Activated CD4-positive, alpha-beta T cell treated with anti-CD3 and anti-CD28 coated beads, Interleukin-2, amount 10 ng/mL, durations not matched to agents 24 days and 14 days (primary cell): ENCODE measurements at places on chromosomes 2 and 18. TPM values are rescaled to one million over a fixed set of nuclear protein-coding genes. Genes with fewer than 3 reads are reported as not detected.
A peak's percentile ranks its signal among the peaks of the same experiment; 100 is the strongest.

The FOXD4L1 gene
- 0.17 and 0.30 TPM in 2 replicates for total RNA-seq

The FSHR gene
- not detected in 2 replicates for total RNA-seq

The NEU4 gene
- 1.0 and 1.2 TPM in 2 replicates for total RNA-seq

The PLCL1 gene
- 0.45 and 0.63 TPM in 2 replicates for total RNA-seq

The ABCG5 gene
- not detected in 2 replicates for total RNA-seq

The DNER gene
- not detected in 2 replicates for total RNA-seq

The DTNA gene
- not detected in 2 replicates for total RNA-seq

The MYO3B gene
- 0.95 and 1.5 TPM in 2 replicates for total RNA-seq

The AMER3 gene
- total RNA-seq, result not detected in 2 replicates

GRCh38 chr2:83991992-83992391 lies 467.1 kb downstream of the SUCLG1 start:
- no peaks in the 10 kb centered on the region for H3K4me1 ChIP-seq
- no peaks in the 10 kb centered on the region for H3K36me3 ChIP-seq
- no peak for DNase-seq
- H3K27ac ChIP-seq, result no peak overlapping the region
- H3K27me3 ChIP-seq, result peaks cover 1% of the 10 kb centered on the region
- H3K4me3 ChIP-seq, result no peak overlapping the region

- no peaks in the 10 kb centered on the region for H3K36me3 ChIP-seq
- H3K27me3 ChIP-seq, result no peaks in the 10 kb centered on the region
- H3K4me3 ChIP-seq, result no peak overlapping the region
- H3K4me1 ChIP-seq, result peaks cover 3% of the 10 kb centered on the region
- DNase-seq, result no peak
These were observed 12.1 kb upstream of the TPO start for GRCh38 chr2:1400943-1401735.

DNA sequence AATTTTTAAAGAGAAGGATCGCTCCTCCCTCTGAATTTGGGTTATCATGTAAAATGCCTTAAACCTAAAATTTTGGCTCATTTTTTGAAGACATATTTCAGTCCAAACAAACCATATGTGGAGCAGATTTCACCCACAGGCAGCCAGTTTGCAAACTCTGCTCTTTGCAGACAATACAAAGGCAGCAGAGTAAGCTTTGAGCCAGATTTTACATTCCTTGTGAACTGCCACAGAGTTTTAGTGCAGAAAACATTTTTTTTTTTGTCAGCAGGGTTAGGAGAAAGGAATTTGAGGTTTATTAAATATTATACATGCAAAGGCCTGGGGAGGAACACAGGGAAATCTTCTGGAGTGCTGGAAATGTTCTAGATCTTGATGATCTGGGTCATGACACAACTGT lies 171.9 kb upstream of the FN1 start:
- no peak overlapping the region for H3K4me3 ChIP-seq
- DNase-seq, result no peak

DNA sequence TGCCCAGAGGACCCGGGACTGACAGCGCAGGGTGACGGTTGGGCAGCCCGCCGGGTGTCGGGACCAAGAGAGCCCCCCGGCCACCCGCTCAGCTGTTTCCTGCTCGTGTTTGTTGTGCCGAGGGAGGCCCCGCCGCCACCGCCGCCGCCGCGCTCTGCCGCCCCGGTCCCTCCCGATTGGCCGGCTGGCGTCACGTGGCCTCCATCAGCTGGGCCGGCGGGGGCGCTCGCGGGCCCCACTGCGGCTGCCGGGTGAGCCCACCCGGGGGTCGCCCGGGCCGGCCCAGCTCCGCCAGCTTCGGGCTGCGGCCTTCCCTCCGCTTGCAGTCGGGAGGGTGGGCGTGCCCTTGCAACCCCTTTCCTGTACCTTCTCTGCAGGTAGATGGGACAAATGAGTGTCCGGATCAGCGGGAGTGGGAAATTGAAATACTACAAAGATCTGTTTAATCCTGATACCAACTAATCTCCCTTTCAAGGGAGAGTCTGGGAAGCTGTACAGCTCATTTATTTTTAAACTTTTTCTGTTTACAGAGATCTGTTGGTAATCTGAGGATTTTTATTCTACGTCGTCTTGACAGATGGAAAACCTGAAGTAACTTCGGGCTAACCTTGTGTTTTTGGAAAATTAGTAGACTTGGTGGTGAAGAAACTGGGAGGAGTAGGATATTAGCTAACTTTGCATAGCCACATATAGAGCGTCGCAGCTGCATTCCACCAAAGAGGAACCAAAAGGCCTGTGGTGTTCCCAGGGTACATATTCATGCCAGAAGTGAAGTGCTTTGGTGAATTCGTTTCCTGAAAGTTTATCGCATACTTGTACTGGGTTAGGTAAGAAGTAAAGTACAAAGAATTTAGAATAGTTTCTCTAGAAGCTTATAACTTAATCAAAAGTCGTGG lies 1.2 kb downstream of the YPEL5 start:
- no peaks in the 10 kb centered on the region for H3K27me3 ChIP-seq
- peaks cover 34% of the 10 kb centered on the region for H3K4me1 ChIP-seq
- peaks cover 13% of the 10 kb centered on the region for H3K36me3 ChIP-seq

DNA sequence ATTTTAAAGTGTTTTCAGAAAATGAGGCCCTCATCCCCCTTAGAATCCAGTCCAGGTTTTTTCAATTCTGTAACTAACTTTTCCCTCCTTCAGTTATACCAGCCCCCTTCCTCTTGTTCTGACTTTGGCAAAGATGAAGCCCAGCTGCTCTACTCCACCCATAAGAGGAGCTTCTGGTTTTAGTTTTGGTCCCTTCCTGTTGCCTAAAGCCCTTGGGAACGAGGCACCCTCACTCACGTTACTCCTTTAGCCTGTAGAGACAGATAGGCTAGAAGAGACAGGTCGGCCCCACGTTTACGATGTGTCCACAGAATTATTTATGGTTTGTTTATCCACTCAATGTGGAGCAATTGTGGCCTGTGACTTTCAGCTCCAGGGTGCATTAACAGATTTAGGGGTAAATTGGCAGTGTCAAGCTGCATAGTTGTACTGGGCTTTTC lies 454.2 kb upstream of the TNP1 start:
- H3K4me1 ChIP-seq, result peaks cover 7% of the 10 kb centered on the region
- peak; percentile 17 for DNase-seq
- no peaks in the 10 kb centered on the region for H3K36me3 ChIP-seq

- no peak overlapping the region for H3K27ac ChIP-seq
- no peak for DNase-seq
- no peak overlapping the region for H3K4me3 ChIP-seq
- H3K4me1 ChIP-seq, result peaks cover 28% of the 10 kb centered on the region
These were observed 41.6 kb upstream of the NRP2 start for GRCh38 chr2:205640716-205641115.

DNA sequence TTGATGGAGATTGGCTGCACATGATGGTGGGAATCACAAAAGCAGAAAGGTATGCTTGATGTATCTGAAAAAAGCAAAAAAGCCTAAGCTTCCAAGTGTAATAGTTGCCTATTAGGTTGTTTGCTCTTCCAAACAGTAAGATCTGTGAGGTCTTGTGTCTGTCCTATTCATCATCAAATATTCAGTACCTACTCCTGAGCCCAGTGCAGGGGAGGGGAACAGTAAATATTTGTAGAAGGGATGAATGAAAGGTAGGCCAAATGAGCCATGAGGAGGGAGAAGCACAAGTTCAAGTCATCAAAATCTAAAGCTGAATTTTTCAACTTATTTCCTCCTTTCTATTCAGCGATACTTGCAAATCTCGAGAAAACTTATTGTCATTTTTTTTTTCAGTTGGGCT lies 153.2 kb upstream of the ETAA1 start:
- H3K36me3 ChIP-seq, result no peaks in the 10 kb centered on the region
- H3K4me3 ChIP-seq, result no peak overlapping the region
- no peak overlapping the region for H3K27ac ChIP-seq

GRCh38 chr2:167052825-167053224 lies 164.5 kb downstream of the XIRP2 start:
- no peaks in the 10 kb centered on the region for H3K27me3 ChIP-seq
- no peaks in the 10 kb centered on the region for H3K36me3 ChIP-seq
- H3K27ac ChIP-seq, result no peak overlapping the region
- DNase-seq, result no peak

GRCh38 chr2:238942726-238943300 lies 94.9 kb downstream of the TWIST2 start:
- no peaks in the 10 kb centered on the region for H3K27me3 ChIP-seq
- H3K4me3 ChIP-seq, result no peak overlapping the region
- H3K27ac ChIP-seq, result no peak overlapping the region
- H3K36me3 ChIP-seq, result no peaks in the 10 kb centered on the region
- no peaks in the 10 kb centered on the region for H3K4me1 ChIP-seq
- DNase-seq, result no peak

GRCh38 chr18:10143596-10143995 lies 229.8 kb downstream of the VAPA start:
- DNase-seq, result no peak
- peaks cover 11% of the 10 kb centered on the region for H3K27me3 ChIP-seq

- no peaks in the 10 kb centered on the region for H3K27me3 ChIP-seq
- H3K36me3 ChIP-seq, result no peaks in the 10 kb centered on the region
- H3K27ac ChIP-seq, result no peak overlapping the region
- H3K4me1 ChIP-seq, result peaks cover 6% of the 10 kb centered on the region
- no peak for DNase-seq
These were observed 18.7 kb upstream of the LYPD6B start for GRCh38 chr2:149019768-149020167.

GRCh38 chr2:233681521-233682099 lies at the start of gene UGT1A7:
UGT1A7 (plus strand) TSS chr2:233681901; CDS start chr2:233681938, 37 bp downstream.
- no peak within 1 kb of the TSS for H3K4me3 ChIP-seq
- H3K27ac ChIP-seq, result no peak within 1 kb of the TSS
- no peaks in the 10 kb centered on the region for H3K36me3 ChIP-seq
- H3K4me1 ChIP-seq, result no peaks in the 10 kb centered on the region
- no peak for DNase-seq
- H3K27me3 ChIP-seq, result peaks cover 14% of the 10 kb centered on the region

- H3K4me3 ChIP-seq, result no peak overlapping the region
- DNase-seq, result no peak
- H3K4me1 ChIP-seq, result peaks cover 2% of the 10 kb centered on the region
- no peak overlapping the region for H3K27ac ChIP-seq
- H3K27me3 ChIP-seq, result no peaks in the 10 kb centered on the region
These were observed 36.1 kb downstream of the METTL21A start for GRCh38 chr2:207589143-207589542.

DNA sequence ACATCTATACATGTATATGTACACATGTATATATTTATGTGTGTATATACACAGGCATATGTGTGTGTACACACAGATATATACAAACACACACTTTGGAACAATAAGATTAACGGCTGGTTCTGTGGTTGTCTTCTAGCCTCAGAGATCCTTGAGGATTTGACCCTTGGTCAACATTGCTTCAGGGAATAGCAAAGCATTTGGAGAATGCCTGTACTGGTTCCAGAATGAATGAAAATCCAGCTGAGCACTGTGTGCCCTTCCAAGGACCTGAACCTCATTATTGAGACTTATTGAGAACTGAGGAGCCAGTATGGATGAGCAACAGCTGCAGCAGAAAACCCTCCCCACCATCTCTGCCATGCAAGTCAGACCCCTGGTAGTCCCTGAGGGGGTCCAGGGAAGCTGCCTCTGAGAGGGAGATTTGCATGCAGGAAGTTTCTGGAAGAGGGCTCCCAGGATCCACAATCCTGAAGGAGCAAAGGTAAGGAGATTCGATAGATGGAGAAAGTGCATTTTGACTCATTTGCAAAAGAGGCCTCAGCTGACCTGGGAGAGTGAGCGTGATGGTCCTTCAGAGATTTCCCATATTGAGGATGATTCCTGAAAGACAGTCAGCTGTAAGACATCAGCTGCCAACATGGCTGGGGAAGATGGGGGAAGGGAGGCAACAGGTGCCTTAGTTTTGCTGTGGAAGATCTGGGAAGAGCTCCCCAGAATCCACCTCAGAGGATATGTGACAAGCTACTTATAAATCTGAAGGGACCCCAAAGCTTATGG lies 166.6 kb upstream of the NCKAP5 start:
- no peak for DNase-seq
- H3K27me3 ChIP-seq, result no peaks in the 10 kb centered on the region
- H3K36me3 ChIP-seq, result no peaks in the 10 kb centered on the region
- no peak overlapping the region for H3K4me3 ChIP-seq
- H3K27ac ChIP-seq, result no peak overlapping the region

DNA sequence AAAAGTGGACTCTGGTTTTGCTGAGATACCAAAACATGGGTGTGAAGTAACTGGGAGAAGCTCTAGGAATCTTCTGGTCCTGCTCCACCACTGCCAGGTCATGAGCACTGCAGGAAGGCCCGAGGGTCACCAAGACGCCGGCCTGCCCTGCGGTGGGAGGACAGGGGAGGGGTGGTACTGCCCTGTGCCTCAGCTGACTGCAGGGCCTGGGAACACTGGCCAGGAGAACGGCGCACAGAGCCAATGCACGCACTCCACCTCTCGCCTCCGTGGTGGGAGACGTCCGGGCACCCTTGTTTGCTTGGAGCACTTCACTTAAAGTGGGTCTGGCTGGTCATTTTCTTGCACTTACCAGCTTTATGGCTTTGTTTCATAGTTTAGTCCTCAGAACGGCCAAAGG lies 153.4 kb downstream of the SH3RF3 start:
- no peaks in the 10 kb centered on the region for H3K4me1 ChIP-seq
- no peak overlapping the region for H3K4me3 ChIP-seq
- no peak for DNase-seq
- peaks cover 3% of the 10 kb centered on the region for H3K27me3 ChIP-seq

- DNase-seq, result no peak
- no peak overlapping the region for H3K4me3 ChIP-seq
- no peaks in the 10 kb centered on the region for H3K4me1 ChIP-seq
These were observed 62.5 kb upstream of the SMAD7 start for GRCh38 chr18:49013291-49013691.

DNA sequence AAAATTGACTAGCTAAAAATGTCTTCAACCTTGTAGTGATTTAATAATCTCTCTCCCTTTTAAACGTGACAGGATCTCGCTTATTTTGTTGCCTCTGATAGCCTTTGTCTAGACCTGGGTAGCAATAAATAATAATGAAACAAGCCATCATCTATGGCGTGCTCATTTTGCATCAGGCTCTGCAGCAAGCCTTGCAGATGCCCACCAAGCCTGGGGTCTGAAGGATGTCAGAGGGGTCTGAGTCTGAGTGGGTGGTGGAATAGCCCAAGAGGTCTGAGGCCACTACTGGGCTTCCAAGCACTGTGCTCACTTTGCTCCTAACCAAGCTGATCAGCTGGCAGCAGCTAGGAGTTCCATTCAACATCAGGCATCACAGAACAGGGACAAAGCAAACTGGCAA lies 109.4 kb downstream of the GYPC start:
- no peaks in the 10 kb centered on the region for H3K36me3 ChIP-seq
- H3K4me1 ChIP-seq, result peaks cover 34% of the 10 kb centered on the region
- H3K27ac ChIP-seq, result no peak overlapping the region
- H3K4me3 ChIP-seq, result no peak overlapping the region
- H3K27me3 ChIP-seq, result peaks cover 23% of the 10 kb centered on the region

GRCh38 chr2:67792191-67792590 lies 270.6 kb downstream of the C1D start:
- H3K27ac ChIP-seq, result no peak overlapping the region
- no peaks in the 10 kb centered on the region for H3K36me3 ChIP-seq

- DNase-seq, result no peak
- H3K36me3 ChIP-seq, result no peaks in the 10 kb centered on the region
- H3K4me3 ChIP-seq, result no peak overlapping the region
- H3K27me3 ChIP-seq, result no peaks in the 10 kb centered on the region
These were observed 72.2 kb upstream of the AGAP1 start for GRCh38 chr2:235421618-235422017.
